ENCODE measurements at places on chromosomes 3 and 15. TPM values are rescaled to one million over a fixed set of nuclear protein-coding genes. Genes with fewer than 3 reads are reported as not detected.

PLCH1 gene
- total RNA-seq, result not detected

GHSR gene
- not detected for total RNA-seq

LRRC31 gene
- total RNA-seq, result not detected

PLSCR5 gene
- not detected for total RNA-seq

SNURF gene
- 20.5 TPM for total RNA-seq

SLC6A20 gene
- total RNA-seq, result not detected

BUB1B gene
- total RNA-seq, result 8.0 TPM

SOX2 gene
- 5.2 TPM for total RNA-seq

NISCH gene
- total RNA-seq, result 138 TPM

ALPK3 gene
- total RNA-seq, result 0.37 TPM

FOXL2 gene
- total RNA-seq, result 0.24 TPM

WWTR1 gene
- 120 TPM for total RNA-seq

TMEM266 gene
- not detected for total RNA-seq

GOLGA6B gene
- total RNA-seq, result not detected

NME9 gene
- not detected for total RNA-seq

TRIM42 gene
- not detected for total RNA-seq

ADIPOQ gene
- total RNA-seq, result not detected

RTP4 gene
- total RNA-seq, result not detected

OXTR gene
- 24.0 TPM for total RNA-seq

CASR gene
- not detected for total RNA-seq

GRCh38 chr3:126053513-126053912, 30.4 kb downstream of the SLC41A3 start:
- H3K27me3 ChIP-seq, result no peaks in the 10 kb centered on the region
- H3K36me3 ChIP-seq, result peaks cover 3% of the 10 kb centered on the region
- peak; percentile 32 for DNase-seq

- H3K4me1 ChIP-seq, result peaks cover 51% of the 10 kb centered on the region
- no peaks in the 10 kb centered on the region for H3K27me3 ChIP-seq
- H3K4me3 ChIP-seq, result no peak overlapping the region
- DNase-seq, result peak; percentile 79
- no peaks in the 10 kb centered on the region for H3K36me3 ChIP-seq
- peak overlapping the region; percentile 79 for H3K27ac ChIP-seq
These were observed 30.2 kb upstream of the SLCO2A1 start for GRCh38 chr3:134059671-134060560.

DNA sequence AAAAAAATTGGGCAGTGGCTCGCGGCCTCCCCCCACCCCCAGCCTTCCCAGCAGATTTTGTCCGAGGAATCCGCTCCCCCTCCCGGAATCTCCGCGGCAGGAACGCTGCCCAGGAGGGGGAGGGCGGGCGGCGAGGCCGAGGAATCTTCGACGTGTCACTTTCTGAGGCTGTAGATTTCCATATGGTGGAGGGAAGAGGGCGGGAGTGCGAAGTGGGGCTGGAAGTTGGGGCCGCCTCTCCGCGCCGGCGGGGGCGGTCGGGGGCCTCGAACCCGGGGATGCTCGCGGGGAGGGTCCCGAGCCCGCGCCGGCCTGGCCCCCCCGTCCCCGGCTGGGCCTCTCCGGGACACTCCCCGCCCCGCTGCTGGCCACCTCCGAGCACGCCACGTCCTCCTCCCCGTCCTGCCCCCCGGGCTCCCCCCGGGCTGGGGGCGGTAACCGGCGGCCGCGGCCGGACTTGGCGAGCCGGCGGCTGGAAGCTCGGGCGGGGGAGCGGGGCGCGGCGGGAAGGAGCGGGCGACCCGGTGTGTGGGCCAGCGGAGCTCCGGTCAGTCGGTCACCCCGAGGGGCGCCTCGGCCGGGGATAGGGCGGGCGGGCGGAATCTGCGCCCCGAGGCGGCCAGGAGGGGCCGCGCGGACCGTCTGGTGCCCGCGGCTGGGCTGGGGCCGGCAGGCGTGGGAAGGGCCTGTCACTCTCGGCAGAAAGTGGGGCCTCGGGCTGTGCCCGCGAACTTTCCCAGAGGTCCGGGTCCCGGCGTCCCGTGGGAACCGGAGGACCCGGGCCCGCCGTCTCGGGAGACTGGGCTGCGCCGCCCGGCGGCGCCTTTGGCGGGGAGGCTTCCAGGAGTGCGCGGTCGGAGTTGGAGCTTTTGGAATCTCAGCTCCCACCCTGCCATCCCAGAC, 951 bp downstream of the FNDC3B start:
- peak; percentile 94 for DNase-seq
- H3K4me1 ChIP-seq, result peaks cover 42% of the 10 kb centered on the region
- peak overlapping the region; percentile 88 for H3K4me3 ChIP-seq
- peak overlapping the region; percentile 97 for H3K27ac ChIP-seq
- no peaks in the 10 kb centered on the region for H3K27me3 ChIP-seq

GRCh38 chr3:96209699-96210098, 604.7 kb upstream of the EPHA6 start:
- DNase-seq, result no peak
- H3K4me1 ChIP-seq, result no peaks in the 10 kb centered on the region
- no peak overlapping the region for H3K27ac ChIP-seq
- H3K36me3 ChIP-seq, result no peaks in the 10 kb centered on the region

- no peak for DNase-seq
- H3K4me1 ChIP-seq, result peaks cover 11% of the 10 kb centered on the region
- no peaks in the 10 kb centered on the region for H3K27me3 ChIP-seq
- H3K4me3 ChIP-seq, result no peak overlapping the region
These were observed 57.1 kb downstream of the FBXL2 start for GRCh38 chr3:33334364-33334763.

DNA sequence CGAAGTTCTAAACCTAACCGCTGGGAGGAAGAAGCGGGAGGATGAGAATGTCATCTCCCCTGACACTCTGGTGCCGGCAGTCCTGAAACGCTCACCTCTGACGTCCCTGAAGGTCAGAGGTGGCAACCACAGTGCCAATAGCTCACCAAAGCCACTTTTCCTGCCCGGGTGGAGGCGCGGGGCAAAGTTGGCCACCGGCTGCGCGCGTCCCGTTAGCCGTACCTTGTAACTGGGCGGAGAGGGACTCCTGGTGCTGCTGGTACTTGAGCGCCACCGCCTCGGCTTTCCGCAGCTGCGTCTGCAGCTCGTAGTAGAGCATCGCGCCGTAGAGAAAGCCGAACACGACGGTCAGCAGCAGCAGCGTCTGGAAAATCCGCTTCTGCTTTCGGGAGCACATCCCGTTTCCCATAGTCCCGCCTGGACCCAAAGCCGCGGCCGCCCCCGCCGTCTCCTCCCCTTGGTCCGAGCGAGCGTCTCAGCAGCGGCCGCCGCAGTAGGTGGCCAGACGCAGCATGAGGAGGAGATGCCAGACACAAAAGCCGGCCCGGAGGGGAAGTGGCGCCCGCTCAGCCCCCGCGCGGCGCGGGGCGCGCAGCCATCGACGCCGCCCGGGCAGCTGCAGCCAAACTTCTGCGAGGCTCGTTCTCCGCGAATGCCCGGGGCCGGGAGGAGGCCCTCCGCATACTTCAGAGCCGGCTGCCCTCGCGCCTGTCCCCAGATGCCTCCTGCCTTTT, 680 bp downstream of the GOLIM4 start:
- H3K27me3 ChIP-seq, result no peaks in the 10 kb centered on the region
- DNase-seq, result peak; percentile 85
- peak overlapping the region; percentile 91 for H3K4me3 ChIP-seq
- peak overlapping the region; percentile 92 for H3K27ac ChIP-seq

DNA sequence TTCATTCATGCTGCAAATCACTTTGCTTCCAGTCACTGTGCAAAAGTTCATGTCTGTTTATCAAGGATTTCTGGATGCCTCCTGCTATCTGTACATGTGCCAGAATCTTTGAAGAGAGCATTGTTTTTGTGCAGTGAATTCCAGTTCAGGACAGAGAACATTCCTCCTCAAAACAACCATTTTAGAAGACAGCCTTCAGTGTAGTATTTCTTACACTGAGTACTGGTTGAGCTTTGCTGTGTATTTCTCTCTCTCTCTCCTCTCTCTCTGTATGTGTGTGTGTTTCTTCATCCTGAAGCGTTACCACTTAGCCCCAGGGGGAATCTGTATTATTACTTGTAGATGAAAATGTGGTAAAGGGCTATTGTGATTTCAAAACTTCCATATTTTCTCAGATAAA, 123.8 kb upstream of the CHL1 start:
- H3K27ac ChIP-seq, result no peak overlapping the region
- no peaks in the 10 kb centered on the region for H3K36me3 ChIP-seq
- H3K27me3 ChIP-seq, result no peaks in the 10 kb centered on the region
- DNase-seq, result no peak
- no peaks in the 10 kb centered on the region for H3K4me1 ChIP-seq

DNA sequence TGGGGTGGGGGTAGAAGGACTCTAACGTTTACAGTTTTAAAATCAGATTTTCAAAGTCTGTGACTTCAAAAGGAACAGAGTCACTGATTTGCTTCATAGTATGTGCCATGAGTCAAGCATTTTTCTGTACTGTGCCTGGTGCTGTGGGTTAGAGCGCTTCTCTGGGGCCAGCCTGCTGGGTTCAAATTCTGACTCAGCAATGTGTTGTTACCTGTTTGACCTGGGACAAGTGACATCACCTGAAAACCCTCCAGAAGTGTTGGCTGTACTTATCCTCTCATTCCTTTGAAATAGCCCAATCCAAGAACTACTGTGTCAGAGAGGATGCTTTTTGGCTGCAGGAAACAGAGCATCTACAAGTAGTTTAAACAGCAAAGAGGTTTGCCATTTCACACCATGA, 101.7 kb downstream of the LSM3 start:
- H3K36me3 ChIP-seq, result no peaks in the 10 kb centered on the region
- no peak for DNase-seq
- no peak overlapping the region for H3K4me3 ChIP-seq
- peaks cover 6% of the 10 kb centered on the region for H3K27me3 ChIP-seq

DNA sequence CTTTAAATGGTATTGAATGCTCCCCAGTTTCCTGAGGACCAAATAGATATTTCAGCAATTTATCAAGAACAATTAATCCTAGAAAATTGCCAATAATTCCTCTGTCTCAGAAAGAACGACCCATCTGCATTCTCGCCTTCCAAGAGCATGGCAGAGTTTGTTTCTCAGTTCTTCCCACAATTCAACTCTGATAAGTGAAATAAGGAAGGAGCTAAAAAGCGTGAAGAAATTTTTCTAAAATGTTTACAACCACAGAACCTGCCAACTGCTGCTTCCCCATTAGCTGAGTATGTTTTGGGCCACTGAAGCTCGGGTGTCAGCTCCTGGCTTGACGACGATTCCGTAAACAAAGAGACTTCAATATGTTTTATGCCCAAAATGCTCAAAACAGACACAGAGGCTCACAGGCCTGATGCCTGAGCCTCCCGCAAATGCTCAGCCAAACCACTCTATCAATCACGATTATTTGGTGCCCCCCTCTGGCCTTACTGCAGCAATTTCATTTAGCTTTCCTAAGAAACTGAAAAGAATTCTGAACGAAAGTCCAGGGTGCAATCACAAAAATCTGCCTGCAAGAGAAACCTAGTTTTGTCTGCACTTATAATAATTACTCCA, 259.2 kb upstream of the CCDC54 start:
- H3K4me1 ChIP-seq, result peaks cover 10% of the 10 kb centered on the region
- peak overlapping the region; percentile 74 for H3K27ac ChIP-seq
- no peaks in the 10 kb centered on the region for H3K27me3 ChIP-seq
- H3K4me3 ChIP-seq, result no peak overlapping the region
- no peak for DNase-seq
- H3K36me3 ChIP-seq, result no peaks in the 10 kb centered on the region

- no peak overlapping the region for H3K4me3 ChIP-seq
- DNase-seq, result no peak
- H3K36me3 ChIP-seq, result no peaks in the 10 kb centered on the region
- no peaks in the 10 kb centered on the region for H3K27me3 ChIP-seq
- H3K4me1 ChIP-seq, result peaks cover 28% of the 10 kb centered on the region
These were observed 61.2 kb upstream of the LRTM1 start for GRCh38 chr3:54988838-54989630.

GRCh38 chr3:188660415-188660814, 506.5 kb downstream of the LPP start:
- DNase-seq, result no peak
- no peak overlapping the region for H3K27ac ChIP-seq
- H3K4me1 ChIP-seq, result peaks cover 15% of the 10 kb centered on the region

- H3K4me3 ChIP-seq, result no peak overlapping the region
- H3K27ac ChIP-seq, result no peak overlapping the region
These were observed 25.7 kb downstream of the GJD2 start for GRCh38 chr15:34729056-34729455.

- H3K4me3 ChIP-seq, result no peak overlapping the region
- H3K4me1 ChIP-seq, result peaks cover 11% of the 10 kb centered on the region
- DNase-seq, result peak; percentile 93
- H3K27me3 ChIP-seq, result no peaks in the 10 kb centered on the region
These were observed 15.6 kb downstream of the TMEM158 start for GRCh38 chr3:45210308-45211041.

DNA sequence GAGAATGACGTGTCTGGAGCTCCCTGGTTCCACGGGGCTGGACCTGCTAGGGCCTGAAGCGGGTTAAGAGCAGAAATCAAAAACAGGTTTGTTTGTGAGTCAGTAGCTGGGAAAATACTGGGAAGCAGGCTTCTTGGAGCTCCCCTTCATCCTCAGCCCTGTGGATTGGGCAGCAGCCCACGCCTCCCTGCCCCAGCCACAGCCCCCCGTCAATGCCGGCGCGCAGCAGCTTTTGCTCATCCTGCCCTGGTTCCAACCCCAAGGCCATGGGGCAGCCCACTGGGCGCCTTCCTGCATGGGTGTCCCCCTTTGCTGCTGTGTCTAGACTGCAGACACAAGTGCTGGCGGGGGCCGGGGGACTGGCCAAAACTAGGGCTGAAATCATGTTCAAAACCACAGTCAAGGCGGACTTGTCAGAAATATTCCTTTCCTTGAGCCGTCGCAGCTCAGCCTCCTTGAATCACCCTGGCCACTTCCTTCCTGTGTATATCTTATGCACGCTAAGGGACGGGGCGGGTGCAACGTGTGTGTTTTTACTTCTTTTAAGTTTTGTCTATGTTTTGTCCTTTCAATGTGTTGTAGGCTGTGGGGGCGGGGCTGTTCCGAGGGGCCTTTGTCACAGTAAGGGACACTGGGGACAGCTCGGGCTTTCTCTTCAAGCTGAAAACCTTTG, 108.1 kb downstream of the KLF13 start:
- peak overlapping the region; percentile 80 for H3K27ac ChIP-seq
- H3K27me3 ChIP-seq, result no peaks in the 10 kb centered on the region
- peaks cover 23% of the 10 kb centered on the region for H3K4me1 ChIP-seq
- peak overlapping the region; percentile 0 for H3K4me3 ChIP-seq
- no peak for DNase-seq

DNA sequence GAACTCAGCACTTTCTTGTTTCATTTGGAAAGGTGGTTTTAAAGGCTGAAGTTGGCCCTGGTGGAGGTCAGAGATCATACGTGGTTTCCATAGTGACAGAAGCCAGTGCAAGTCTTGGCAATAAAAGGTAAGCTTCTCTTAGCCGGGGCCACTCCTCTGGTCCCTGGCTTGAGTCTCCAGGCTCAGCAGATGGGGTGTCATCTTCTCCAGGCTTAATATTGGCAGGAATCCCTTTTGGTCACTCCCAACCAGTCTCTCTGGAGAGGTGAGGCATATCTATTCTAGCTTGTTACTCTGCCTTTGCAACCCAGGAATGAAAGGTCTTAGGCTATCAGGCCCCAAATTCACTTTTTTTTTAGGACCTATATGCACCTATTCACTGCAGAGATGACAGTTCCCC, 4.8 kb downstream of the CYP19A1 start:
- peaks cover 5% of the 10 kb centered on the region for H3K27me3 ChIP-seq
- no peak for DNase-seq
- H3K4me1 ChIP-seq, result no peaks in the 10 kb centered on the region
- H3K36me3 ChIP-seq, result no peaks in the 10 kb centered on the region

- no peaks in the 10 kb centered on the region for H3K27me3 ChIP-seq
- no peak overlapping the region for H3K27ac ChIP-seq
- H3K36me3 ChIP-seq, result peaks cover 4% of the 10 kb centered on the region
These were observed 236.1 kb downstream of the NEK10 start for GRCh38 chr3:27133060-27133459.

- no peaks in the 10 kb centered on the region for H3K4me1 ChIP-seq
- H3K36me3 ChIP-seq, result no peaks in the 10 kb centered on the region
These were observed 29.0 kb downstream of the AQP9 start for GRCh38 chr15:58167095-58167691.

Measured in osteocyte (in vitro differentiated cells).